ENCODE measurements at places on chromosomes 5 and 9.
A peak's percentile ranks its signal among the peaks of the same experiment; 100 is the strongest.

DNA sequence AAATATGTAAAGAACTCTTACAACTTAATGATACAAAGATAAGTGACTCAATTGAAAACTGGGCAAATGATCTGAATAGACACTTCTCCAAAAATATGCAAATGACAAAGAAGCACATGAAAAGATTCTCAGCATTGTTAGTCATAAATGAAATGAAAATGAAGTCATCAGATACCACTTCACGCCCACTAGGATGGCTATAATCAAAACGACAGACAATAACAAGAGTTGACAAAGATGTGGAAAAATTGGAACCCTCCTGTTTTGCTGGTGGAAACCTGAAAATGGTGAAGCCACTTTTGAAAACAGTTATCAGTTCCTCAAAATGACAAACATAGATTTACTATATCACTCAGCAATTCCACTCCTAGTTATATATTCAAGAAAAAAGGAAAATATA is 7.9 kb upstream of the SYK start:
- no peak overlapping the region for H3K27ac ChIP-seq
- H3K4me1 ChIP-seq = no peaks in the 10 kb centered on the region
- DNase-seq = no peak
- no peak overlapping the region for H3K4me3 ChIP-seq

- H3K36me3 ChIP-seq = peaks cover 19% of the 10 kb centered on the region
- H3K4me3 ChIP-seq = no peak overlapping the region
- no peak for DNase-seq
- H3K4me1 ChIP-seq = peaks cover 35% of the 10 kb centered on the region
- peaks cover 10% of the 10 kb centered on the region for H3K27me3 ChIP-seq
Observed at GRCh38 chr9:88300556-88300955, 87.7 kb upstream of the SPIN1 start.

DNA sequence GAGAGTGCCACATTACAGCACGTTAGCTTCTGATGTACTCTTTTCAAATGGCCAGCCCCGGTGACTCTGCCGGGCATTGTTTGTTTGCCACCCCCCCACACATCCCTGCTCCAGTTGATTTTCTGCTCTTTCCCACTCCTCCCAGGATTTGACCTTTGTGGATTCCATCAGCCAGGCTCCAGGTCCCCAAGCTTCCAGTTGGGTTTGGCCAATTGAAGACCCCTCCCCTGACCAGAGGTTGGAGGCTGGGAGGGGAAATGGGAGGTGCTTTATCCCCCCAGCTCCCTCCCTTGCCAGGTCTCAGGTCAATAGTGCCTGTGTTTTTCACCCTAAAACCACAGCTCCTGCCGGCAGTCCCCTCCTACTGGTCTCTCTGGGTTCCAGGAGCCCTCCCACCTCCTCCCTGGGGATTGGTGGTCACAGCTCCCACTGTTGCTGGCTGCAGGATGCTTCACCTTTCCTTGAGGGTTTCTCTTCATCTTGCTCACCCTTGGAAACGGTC is 34.9 kb downstream of the IRF1 start:
- peak overlapping the region; percentile 99 for H3K27ac ChIP-seq
- H3K4me1 ChIP-seq = peaks cover 84% of the 10 kb centered on the region
- DNase-seq = no peak

DNA sequence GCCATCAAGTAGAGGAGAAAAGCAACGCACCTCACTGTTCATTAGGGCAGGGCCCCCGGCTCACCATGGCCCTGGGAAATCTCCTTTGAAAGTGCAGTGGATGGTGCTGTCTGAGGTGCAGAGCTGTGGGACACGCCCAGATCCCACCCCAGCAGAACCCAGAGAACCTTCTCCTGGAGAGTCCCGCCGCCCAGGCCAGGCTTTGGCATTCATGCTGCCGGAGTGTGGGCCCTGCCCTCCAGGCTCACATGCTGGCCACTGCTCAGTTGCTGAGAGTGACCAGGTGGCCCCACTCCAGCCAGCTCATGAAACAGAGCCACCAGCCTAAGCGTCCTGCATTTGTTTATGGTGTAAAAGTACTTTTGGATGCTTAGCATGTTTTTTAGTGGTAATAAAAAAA is 23.8 kb upstream of the LRRC14B start:
- DNase-seq = no peak
- H3K36me3 ChIP-seq = no peaks in the 10 kb centered on the region
- H3K4me1 ChIP-seq = no peaks in the 10 kb centered on the region
- H3K27ac ChIP-seq = no peak overlapping the region

DNA sequence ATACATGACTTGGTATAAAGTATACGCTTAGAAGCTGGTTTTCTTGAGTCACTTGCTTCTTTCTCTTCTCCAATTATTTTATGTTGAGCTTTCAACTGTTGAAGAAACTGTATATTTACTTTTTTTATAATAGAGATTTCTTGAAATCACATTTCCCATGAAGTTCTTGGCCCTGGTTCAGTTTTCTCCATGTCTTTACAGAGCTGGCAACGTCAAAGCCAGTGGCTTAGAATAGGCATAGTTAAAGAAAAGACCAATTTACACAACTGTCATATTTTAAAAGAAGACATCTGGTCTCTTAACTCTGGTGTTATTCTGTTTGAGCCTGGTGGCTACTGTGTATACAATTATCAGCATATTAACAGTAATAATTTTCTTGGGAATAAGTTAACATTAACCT is 1249.3 kb downstream of the CDH12 start:
- no peaks in the 10 kb centered on the region for H3K4me1 ChIP-seq
- H3K27ac ChIP-seq = no peak overlapping the region
- H3K27me3 ChIP-seq = no peaks in the 10 kb centered on the region
- DNase-seq = no peak
- H3K4me3 ChIP-seq = no peak overlapping the region

DNA sequence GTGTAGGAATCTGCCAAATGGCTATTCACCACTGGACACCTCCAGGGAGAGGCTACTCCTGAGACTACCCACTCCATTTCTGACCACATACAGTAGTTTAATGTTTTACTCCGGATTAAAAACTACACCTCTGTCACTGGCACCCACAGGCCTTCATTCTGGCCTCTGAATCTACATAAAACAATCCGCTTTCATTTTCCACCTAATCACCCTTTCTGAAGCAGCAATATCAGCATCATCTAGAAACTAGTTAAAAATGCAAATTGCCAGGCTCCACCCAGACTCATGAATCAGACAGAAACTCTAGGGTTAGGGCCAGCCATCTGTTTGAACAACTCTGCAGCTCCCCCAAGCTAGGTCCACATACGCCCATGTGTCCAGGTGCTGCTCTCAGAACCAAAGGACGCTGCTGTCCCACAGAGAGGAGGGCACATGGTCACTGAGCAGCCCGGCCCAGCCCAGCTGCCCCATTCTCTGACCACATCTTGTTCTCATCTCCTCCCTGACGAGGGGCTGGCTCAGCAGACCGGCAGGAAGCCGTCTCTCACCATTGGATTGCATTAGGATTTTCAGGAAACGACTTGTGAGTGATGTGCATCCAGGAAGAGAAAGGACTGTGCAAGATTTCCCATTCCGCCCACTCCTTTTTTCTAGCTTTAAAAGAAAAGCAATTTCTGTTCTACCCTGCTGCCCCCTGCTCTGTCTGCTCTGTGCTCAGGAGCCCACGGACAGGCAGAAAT is 34.7 kb downstream of the ADAM19 start:
- H3K4me1 ChIP-seq = peaks cover 81% of the 10 kb centered on the region
- no peaks in the 10 kb centered on the region for H3K27me3 ChIP-seq
- H3K36me3 ChIP-seq = peaks cover 59% of the 10 kb centered on the region

DNA sequence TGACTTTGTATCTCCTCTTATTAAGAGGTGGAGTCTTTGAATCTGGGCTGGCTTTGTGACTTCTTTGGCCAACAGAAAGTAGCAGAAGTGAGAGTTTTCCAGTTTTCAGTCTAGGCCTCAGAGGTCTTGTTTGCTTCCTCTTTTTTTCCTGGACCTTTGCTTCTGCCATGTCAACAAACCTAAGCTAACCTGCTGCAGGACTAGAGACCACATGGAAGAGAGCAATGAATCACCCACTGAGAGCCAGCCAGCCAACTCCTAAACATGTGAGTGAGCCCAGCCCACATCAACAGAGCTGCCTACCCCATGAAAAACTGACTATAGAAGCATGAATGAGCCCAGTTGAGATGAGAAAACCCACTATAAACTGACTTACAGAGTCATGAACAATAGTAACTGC is 29.9 kb downstream of the MRPL22 start:
- peaks cover 8% of the 10 kb centered on the region for H3K4me1 ChIP-seq
- no peak for DNase-seq
- no peak overlapping the region for H3K4me3 ChIP-seq
- no peaks in the 10 kb centered on the region for H3K27me3 ChIP-seq
- H3K36me3 ChIP-seq = peaks cover 15% of the 10 kb centered on the region
